ENCODE measurements at places on chromosomes 13 and 19.
A peak's percentile ranks its signal among the peaks of the same experiment; 100 is the strongest.

GRCh38 chr13:32453981-32454380 is 26.1 kb upstream of the N4BP2L1 start:
- no peak for DNase-seq

DNA sequence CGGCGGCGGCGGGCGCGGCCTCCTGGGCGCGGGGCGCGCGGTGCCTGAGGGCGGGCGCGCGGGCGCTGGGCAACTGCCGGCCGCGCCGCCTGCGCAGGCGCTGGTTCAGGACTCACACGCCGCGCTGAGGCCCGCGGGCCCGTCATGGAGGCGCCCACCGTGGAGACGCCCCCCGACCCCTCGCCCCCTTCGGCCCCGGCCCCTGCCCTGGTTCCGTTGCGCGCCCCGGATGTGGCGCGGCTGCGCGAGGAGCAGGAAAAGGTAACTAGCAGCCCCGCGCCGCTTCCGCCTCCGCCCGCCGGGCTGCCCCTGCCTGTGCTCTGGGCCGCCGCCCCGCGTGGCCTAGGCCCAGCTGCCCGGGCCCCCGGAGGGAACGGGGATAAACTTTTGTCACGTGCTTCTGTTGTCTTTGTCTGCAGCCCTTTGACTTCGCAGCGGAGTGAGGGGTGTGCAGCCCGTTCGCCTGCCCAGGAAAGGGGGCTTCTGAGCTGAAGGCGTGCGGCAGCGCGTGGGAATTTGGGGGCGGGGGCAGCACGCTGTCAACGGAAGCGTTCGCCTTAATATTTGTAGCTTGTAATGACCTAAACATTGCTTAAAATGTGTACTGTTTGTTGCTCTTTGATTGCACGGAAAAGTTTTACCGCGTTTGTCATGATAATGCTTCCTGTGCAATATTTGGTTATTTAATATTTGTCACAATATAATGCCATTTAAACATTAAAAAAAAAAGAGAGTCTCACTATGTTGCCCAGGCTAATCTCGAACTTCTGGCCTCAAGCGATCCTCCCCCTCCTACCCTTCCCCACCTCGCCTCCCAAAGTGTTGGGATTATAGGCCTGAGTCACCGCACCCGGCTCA is 594 bp downstream of the URI1 start:
- peak; percentile 60 for DNase-seq

GRCh38 chr19:49679771-49680413 is 2.8 kb downstream of the PRMT1 start:
- DNase-seq: no peak

DNA sequence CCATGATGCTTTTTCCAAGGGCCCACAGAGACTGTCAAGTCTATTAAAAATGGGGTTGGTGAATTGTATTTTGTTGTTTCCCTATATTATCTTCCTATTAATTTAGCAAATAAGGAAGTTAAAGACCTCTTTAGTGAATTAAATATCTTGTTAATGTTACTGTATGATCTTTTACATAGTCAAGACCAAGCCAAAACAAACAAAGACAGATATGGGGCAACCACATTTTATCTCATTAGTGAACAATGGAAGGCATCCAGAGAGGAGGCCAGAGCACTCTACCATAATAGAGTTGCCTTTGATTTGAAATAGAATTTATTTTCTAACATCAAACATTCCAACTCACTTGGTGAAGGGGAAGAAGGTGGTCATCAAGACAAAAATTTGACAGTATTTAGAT is 169.4 kb downstream of the B3GLCT start:
- DNase-seq: no peak

DNA sequence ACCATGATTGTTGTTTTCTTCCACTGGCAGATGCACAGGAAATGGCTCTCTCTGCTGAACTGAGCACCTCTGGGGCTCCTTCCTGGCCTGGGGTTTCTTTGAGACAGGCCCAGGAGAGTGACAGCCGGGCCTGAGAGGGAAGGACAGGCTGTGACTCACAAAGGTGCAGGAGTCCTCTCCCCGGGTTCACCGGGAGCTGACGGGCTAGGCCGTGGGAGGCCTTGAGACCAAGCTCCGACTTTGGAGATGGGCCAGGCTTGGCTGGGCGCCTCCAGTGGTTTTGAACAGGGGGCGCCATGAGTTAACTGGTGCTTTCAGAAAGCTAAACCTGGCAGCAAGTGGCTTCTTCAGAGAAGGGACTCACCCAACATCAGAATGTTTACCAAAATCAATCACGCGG is 143.4 kb downstream of the URI1 start:
- DNase-seq: no peak

- DNase-seq: no peak
These were observed 189.9 kb downstream of the DACH1 start for GRCh38 chr13:71677124-71677523.

GRCh38 chr13:36417331-36417730 is 15.0 kb upstream of the CCNA1 start:
- no peak for DNase-seq

DNA sequence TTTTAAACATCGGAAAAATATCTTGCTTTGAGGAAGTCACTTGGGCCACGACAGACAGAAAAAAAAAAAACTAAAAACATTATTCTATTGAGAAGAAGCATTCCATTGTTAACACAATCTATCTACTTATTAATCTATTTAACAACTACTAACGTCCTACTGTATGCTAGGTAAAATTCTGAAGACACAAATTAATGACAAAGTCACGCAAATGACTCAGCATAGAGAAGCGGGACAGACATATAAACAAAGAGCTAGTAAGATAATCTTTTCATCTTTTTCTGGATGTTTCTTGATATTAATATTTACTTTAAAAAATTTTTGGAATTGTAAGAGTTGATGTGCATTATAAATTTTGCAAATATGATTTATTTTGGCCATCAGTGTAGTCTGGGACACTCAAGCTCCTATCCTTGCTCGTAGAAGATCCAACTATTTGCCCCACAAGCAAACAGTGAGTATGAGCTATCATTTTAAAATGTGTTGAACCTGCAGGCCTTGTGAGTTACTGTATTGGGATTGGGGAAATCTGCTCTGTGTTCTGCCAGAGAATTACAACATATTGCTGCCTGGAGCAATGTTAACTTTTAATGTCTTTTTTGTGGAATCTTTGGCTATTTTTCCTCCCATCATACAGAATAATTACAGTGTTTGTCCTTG is 109.1 kb downstream of the PCDH9 start:
- no peak for DNase-seq

- no peak for DNase-seq
These were observed 31.9 kb upstream of the FEM1A start for GRCh38 chr19:4759388-4760284.

DNA sequence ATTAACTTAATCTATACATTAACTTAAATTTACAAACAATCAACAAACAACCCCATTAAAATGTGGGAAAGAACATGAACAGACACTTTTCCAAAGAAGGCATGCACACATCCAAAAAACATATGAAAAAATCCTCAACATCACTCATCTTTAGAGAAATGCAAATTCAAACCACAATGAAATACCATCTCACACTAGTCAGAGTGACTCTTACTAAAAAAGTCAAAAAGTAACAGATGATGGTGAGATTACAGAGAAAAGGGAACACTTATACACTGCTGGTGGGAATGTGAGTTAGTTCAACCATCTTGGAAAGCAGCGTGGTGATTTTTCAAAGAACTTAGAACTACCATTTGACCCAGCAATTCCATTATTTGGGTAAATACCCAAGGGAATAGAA is 759.2 kb upstream of the SLITRK1 start:
- DNase-seq: no peak

GRCh38 chr13:79988573-79988972 is 352.4 kb downstream of the SPRY2 start:
- DNase-seq: no peak

DNA sequence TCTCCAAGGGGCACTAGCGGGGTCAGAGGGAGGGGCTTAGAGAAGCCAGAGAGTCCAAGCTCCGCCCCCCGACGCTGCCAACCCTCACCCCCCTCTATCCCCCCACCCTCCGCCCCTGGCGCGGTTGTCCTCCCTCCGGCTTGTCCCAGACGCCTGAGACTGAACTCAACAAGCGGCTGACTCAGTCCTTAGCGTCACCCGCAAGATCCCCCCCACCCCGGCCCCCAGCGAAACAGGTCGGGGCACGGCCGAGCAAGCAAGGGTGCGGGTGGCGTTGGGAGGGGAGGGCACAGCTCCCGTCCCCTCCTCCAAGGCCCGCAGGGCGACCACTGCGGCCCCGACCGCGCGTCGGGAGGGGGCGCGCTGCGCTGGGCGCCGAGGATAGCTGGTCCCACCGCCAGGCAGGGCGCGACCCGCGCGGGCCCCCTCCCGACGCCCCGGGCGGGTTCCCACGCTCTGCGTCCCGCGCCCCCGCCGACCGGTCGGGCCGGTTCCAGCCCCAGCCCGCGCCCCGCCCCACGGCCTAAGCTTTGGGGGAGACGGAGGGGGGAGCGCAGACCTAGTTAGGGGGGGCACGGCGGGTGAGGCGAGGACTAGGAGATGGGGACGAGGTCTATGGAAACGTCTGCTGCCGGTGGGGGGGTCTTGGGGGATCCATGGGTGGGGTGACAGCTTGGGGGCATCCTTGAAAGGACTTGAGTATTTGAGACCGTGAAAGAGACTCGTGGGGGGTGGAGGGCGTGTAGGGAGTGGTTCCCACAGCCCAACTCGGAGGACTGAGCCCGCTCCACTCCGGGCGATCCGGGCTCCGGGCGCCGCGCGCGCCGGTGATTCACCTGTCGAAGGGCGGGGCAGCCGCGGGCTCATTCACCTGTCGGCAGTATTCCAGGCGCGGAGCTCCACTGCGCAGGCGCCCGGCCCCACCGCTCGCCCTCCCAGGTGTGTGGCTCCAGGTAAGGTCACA is 5.1 kb downstream of the NOTCH3 start:
- DNase-seq: peak; percentile 92

GRCh38 chr19:58563034-58563573 is 4.7 kb upstream of the UBE2M start:
- DNase-seq: no peak

DNA sequence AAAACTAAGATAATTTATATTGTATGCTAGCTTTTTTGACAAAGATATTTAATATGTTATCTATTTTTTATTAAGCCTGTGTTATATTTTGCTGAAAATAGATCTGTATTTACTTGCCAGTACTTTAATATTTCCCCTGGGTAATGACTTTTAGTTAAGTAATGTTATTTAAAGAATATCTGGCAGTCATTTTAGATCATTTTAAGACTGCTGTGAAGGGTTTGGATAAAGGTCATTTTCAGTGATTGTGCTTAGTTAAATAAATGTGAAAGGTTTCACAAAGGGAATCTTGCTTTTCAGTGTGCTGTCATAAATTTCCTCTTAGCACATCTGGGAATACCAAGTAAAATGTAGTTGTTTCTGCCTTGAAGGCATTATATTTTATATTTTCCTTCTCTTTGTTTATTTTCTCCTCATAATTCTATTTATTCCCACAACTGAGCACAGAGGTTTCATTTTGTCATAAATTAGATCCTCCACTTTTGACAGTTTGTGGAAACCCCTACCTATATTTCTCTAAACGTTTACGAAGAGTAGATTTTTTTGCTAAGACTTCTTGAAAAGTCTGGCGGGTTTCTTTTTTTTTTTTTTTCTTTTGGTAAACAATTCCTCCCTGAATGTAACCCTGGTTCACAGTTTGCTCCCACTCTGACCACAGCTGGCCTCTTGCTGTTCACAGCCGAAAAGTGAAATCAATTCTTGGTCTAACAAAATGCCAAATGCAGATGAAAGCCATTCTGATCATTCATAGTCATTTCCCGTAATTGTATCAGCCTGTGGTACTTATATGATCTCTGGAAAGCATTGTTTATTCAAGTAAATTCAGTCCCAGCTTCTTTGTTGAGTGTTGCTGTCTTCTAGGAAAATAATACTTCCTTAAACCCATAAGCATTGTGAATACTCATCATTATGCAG is 87.8 kb downstream of the MAB21L1 start:
- DNase-seq: no peak

GRCh38 chr13:41835871-41836270 is 125.0 kb downstream of the VWA8 start:
- DNase-seq: no peak

- DNase-seq: no peak
These were observed 11.6 kb downstream of the TMPRSS9 start for GRCh38 chr19:2371656-2372055.

GRCh38 chr13:75724752-75725517 is 88.8 kb downstream of the LMO7 start:
- peak; percentile 82 for DNase-seq

GRCh38 chr13:49676581-49677298 is 14.5 kb downstream of the EBPL start:
- no peak for DNase-seq

DNA sequence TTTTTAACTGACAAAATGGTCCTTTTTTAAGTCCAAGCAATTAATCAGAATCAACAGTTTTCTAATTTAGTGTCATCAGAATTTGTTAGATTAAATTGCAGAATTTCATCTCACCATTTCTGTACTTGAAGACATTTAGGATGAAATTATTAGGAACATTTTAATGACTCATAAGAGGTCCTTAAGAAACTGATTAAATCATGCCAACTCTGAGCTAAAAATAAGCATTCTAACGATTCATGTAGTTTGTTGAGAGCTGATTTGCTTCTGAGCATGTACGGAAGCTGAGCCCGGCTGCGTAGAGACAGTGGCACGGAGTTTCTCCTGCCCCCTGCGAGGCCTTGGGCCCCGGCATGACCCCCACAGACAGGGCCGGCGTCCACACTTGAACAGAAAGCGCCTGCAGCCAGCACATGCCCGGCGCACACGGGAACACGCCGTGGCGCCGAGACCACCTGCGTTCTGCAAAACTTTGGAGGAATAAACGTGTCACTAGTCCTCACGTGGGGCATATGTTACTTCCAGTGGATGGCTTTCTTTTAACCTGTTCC is 89.7 kb upstream of the MCF2L start:
- DNase-seq: no peak

- DNase-seq: no peak
These were observed 14.3 kb upstream of the SHD start for GRCh38 chr19:4264812-4265211.

- no peak for DNase-seq
These were observed 5.5 kb upstream of the RANBP3 start for GRCh38 chr19:5983367-5983955.

DNA sequence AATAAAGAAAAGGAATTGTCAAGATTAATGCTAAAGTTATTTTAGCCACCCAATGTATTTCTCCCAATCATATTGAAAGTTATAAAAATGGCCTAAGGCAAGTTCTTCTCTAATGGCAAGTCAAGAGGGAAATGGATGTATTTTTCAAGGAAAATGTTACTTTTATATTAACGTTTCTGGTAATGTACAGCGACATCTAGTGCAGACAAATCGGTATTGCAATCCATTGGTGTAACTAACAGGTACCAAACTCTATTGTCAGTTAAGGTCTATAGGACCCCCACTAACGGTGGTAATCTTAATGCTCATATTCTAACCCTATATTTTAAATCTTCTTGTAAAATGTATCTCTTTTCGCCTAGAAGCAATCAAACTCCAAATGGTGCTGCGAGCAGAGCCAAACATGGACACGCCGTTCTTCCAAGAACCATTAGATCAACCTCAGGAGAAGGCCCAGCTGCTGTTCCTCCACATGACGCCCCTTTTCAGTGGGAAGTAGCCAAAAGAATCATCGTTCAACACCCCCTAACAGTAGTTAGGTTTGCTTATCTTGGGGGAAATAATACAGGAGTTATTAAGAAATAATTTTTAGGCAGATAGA is 98.5 kb upstream of the PABPC3 start:
- DNase-seq: no peak

GRCh38 chr19:7219056-7219455 is 75.2 kb downstream of the INSR start:
- DNase-seq: no peak

- no peak for DNase-seq
These were observed 3.0 kb upstream of the COX6B1 start for GRCh38 chr19:35644987-35645679.
